ENCODE measurements at places on chromosomes 5 and 9.

DNA sequence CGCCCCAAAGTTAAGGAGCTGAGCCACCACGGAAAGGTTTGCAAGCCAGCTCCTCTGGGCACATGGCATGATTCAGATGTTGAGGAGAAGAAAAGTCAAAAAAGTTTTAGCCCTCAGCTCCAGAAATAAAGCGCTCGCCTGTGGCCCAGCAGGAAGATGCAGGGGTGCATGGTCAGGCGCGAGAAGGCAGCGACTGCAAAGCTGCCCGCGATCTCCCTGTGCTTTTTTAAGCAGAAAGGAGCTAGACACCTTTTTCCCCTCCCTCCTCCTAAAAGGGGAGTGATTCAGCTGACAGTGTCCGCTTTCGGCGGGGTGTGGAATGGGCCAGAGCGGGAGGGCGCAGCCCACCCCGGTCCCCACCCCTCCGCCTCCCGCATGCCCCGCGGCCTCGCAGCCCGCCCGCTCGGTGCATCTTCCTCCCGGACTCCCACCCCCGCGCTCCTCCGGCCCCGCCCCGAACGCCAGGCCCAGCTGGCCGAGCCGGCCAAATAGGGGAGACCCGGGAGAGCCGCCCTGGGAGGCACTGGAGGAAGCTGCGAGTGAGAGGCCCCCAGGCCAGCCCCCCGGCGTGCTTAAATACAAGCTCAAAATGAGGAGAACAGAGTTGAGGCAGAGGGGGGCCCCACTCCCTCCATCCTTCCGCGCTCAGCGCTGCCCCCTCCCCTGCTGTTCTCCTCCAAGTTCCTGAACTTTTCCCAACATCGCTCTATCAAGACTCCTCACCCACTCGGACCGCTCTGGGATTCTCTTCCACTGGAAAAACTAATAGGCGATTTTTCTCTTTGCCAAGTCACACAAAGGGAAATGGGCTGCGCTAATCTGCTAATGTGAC lies at the start of gene ADAMTS12:
ADAMTS12 (minus strand) TSS at position 203 of the 832 bp plus-strand sequence; CDS start at position 69, 134 bp downstream.
- DNase-seq = no peak

DNA sequence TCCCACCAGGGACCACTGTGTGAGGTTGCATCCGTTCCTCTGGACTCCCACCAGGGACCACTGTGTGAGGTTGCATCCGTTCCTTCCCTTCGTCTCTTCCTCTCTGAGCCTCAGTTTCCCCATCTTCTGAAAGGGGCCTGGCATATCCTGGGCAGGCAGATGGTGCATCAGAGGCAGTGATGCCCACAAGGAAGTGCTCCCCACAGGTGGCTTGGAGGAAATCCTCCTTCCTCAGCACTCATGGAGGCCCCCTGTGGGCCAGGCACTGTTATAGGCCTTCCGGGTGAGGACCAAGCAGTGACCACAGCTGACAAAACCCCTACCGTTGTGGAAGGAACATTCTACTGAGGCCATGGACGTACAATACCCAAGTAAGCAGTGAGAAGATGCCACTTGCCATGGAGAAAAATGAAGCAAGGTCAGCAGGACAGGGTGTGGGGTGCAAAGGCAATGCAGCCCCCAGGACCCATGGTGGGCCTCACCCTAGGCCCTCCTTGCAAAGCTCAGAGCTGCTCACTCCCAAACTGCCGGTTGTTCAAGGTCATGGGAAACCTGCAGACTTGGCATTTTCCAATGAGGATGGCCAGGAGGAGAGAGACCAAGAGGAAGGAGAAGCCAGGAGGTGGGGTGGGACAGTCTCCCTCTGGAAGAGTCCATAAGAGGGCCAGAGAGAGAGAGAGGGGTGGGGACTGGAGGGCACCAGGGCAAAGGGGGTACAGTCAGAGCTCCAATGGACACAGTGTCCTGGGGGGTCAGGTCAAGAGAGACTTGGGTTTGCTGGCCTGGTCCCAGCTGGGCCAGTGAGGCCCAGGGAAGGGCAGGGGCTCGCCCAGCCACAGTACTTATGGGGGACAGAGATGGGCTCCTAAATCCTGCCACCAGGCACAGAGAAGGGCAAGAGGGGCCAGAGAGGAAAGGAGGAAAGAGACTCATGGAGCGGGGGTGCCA lies 51.1 kb downstream of the C9orf50 start:
- peak; percentile 13 for DNase-seq

GRCh38 chr5:159471904-159472303 lies 141.6 kb upstream of the IL12B start:
- no peak for DNase-seq

DNA sequence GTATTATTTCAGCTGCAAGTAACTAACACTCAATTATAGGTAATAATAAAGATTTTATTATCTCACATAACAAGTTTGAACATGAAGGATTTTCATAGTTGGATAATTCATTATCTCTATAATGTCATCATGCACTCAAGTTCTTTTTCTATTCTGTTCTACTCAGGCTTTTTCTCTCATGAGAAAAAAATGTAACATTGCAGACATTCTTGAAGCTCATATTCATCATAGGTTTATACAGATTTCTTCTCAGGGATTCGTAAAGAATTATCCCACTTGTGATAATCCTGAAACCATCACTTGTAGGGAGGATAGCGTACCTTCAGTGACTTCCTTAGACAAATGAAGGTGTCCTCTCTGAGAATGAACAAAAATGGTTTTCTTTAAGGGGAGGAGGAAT lies 150.3 kb downstream of the XRCC4 start:
- no peak for DNase-seq

DNA sequence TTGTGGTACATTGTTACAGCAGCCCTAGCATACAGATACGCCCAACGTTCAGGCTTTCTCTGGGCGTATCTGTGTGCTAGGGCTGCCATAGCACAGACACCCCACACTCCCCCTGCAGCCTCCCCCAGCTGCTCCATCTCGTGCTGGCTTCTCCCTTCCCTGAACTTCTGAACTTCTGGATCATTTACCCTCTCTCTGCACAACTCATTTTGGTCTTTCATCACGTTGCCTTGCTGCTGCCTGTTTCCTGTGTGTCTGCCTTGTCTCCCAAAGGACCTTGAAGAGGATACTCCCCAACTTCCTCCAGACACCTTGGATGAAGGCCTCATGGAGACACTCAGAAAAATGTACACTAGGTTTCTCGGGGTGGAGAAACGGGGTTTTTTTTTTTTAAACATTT lies 37.3 kb downstream of the SLIT3 start:
- DNase-seq = no peak

- DNase-seq = no peak
Measured at GRCh38 chr5:133934822-133935666, 33.4 kb downstream of the C5orf15 start.

GRCh38 chr9:68997666-68998065 lies 16.2 kb downstream of the PRKACG start:
- no peak for DNase-seq

- DNase-seq = no peak
Measured at GRCh38 chr9:115385383-115386122, 267.6 kb upstream of the TNC start.

DNA sequence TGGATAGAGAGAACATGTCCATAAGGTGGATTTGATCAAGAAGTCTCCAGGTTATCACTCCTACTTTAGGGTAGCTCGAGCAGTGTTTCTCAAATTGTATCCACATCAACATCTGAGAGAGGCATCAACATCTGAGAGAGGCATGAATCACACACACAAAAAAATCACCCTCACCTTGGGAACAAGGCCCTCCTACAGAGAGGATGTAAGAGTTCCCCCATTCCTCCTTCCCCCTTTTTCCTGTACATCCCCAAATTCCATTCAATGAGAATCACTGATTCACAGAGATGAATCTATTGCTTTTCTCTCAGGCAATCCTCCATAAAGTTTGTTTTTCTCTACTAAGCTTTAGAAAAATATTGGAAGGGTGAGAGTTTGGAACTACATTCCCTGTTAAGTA lies 233.4 kb upstream of the CDH6 start:
- DNase-seq = no peak

- no peak for DNase-seq
Measured at GRCh38 chr9:128168731-128169308, 8.8 kb downstream of the BBLN start.

DNA sequence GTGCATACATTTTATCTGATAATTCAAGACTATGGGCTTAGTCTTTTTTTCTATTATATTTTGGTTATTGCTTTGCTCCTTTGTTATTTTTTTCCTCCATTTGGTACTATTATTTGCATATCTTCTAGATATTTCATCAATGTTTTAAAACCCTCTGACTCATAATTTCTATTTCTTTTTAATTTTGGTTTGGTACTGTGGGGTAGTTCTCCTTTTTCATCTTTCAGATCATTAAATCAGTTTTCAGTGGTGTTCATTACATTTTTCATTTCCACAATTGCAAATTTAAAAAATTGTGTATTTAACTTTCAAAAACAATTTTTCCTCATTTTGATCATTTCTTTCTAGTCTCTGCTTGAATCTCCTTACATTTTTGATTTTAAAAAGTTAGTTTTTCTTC lies 7.5 kb upstream of the FRMPD1 start:
- DNase-seq = no peak

DNA sequence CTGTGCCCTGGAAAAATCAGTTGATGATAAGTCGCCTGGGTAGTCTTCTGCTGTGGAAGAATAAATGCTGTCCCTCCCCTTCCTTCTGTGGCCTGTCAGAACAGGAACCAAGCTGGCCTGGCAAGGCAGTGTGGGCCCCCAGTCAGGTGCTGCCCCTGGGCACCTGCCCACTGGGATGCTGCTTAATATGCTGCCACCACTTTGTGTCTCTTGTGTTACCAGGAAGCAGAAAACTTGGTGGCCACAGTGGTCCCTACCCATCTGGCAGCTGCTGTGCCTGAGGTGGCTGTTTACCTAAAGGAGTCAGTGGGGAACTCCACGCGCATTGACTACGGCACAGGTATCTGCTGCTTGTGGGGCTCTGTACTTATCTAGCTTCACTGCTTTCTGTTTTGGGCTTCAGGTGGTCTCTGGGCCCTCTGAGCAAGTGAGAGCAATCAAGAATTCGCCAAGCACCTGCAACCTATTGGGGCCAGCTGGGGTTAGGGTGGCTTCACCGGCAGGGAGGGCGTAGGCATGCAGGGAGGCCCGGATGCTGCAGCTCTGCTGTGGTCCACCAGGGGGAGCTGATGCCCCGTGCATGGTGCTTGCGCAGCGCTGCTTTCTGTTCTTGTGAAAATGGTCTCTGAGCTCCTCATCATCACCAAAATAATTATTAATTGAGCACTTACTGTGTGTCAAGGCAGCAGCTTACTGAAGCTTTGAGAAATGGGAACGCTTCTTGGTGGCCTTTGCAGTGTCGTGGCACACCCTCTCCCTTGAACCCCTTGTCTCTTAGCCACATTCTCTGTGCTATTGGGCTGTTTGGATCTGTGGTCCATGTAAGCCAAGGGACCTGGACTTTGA lies 20.3 kb downstream of the PTPA start:
- peak; percentile 68 for DNase-seq

DNA sequence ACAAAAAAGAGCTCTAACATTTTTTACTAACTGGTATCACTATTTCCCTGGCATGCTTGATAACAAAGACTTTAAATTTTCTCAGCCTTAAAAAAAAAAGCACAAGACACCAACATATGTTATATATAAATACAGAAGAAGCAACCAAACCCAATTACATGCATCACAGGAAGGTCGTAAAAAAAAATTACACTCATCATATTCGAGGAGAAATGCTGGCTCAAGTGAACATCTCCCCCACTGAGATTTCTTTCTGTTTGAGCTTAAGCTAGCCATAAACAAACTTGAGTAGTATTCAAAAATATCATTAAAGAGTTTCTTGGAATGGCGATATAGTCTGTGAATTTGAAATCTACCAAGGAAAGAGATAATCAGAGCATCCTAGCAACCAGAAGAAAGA lies 7.5 kb upstream of the MSH3 start:
- DNase-seq = no peak

GRCh38 chr5:146903789-146904188 lies 25.2 kb upstream of the PPP2R2B start:
- DNase-seq = peak; percentile 11

GRCh38 chr5:39584927-39585326 lies 160.1 kb upstream of the DAB2 start:
- no peak for DNase-seq

DNA sequence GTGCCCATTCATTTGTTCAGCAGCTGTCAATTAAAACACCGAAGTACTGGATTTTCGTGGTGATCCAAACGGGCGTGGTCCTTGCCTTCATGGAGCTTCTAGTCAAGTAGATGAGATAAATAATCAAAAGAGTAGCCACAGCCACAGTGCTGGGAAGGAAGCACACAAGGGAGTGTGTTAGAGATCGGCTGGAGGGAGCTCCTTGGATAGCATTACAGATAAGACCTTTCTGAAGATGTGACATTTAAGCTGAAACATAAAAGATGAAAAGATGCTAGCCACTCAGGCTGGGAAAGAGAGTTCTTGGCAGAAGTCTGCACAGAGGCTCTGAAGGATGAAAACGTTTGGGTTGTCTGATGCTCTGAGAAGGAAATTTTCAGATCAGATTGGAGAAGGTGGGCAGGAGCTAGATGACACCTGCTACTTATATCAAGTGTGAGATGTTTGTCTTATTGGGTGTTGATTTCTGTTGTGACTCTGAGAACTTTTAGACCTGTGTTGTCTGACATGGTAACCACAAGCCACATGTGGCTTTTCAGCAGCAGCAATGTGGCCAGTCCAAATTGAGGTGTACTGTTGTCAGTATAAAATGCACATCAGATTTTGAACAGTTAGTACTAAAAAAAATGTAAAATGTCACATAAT lies 123.9 kb downstream of the TLE4 start:
- DNase-seq = no peak

- DNase-seq = no peak
Measured at GRCh38 chr5:298737-299125, 22.8 kb upstream of the AHRR start.

- DNase-seq = no peak
Measured at GRCh38 chr5:4866131-4866659, 273.9 kb upstream of the ADAMTS16 start.

GRCh38 chr9:98720402-98720801 lies 11.7 kb upstream of the GABBR2 start:
- DNase-seq = no peak

GRCh38 chr5:127799293-127799905 lies 96.2 kb downstream of the CCDC192 start:
- no peak for DNase-seq

- DNase-seq = no peak
Measured at GRCh38 chr5:142360051-142360498, 35.3 kb upstream of the SPRY4 start.

- no peak for DNase-seq
Measured at GRCh38 chr5:67401172-67401571, 204.6 kb upstream of the CD180 start.

GRCh38 chr9:32251539-32251938 lies 132.9 kb upstream of the ACO1 start:
- peak; percentile 78 for DNase-seq

- no peak for DNase-seq
Measured at GRCh38 chr9:121138973-121139372, 62.7 kb downstream of the RAB14 start.
